ENCODE measurements at places on chromosomes 7 and 10.
A peak's percentile ranks its signal among the peaks of the same experiment; 100 is the strongest.

DNA sequence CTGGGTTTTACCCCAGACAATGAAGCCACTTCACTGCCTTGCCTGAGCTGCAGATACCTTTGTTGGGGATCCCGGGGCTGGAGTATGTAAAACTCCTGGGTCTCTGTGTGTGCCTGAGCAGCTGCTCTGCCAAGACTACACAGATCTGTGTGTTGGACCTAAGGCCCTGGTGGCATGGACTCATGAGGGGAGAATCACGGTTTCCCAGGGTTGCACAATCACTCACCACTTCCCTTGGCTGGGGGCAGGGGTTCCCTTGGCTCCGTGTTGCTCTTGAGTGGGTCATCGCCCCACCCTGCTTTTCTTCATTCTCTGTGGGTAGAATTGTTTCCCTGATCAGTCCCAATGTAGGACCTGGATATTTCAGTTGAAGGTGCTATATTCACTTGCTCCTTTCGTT is 13.9 kb upstream of the TBATA start:
- no peak for DNase-seq

DNA sequence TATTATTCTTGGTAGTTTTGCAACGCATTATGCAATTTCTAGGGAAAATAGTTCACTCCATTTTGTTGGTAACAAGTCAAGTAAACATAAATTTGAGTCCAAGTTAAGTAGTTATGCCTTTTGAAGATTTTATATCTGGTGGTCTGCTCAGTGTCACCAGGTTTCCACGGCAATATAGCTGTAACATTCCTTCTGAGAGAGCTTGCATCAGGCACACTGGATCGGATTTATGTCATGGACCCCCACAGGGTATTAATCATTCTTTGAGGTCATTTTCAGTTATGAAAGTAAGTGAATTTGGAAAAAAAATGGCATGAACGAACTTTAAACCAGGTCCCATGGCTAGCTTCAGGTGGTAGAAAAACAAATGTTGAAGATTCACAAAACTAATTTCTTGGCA is 136.3 kb downstream of the POLR1F start:
- DNase-seq: no peak

GRCh38 chr7:85774986-85775385 is 588.1 kb upstream of the SEMA3D start:
- no peak for DNase-seq

- DNase-seq: no peak
These were observed 249.9 kb upstream of the PLXNA4 start for GRCh38 chr7:132825932-132826835.

DNA sequence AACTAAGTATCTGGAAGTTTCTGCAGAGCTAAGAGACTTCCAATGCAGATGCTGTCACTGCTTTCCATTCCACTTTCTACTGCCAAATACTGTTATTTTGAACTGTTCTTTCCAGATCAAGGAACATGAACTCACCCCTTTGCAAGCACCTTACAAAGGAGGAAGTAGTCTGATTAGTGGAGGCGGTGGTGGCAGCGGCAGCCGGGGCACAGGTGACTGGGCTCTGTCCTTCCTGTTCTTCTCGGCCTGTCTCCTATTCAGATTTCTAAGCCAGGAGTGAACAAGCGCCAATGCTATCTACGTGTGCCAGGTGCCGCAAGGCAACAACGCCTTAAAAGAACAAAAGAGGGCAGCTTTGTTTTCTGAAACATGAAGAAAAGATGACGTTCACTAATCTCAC is 44.9 kb downstream of the BEND7 start:
- DNase-seq: no peak

DNA sequence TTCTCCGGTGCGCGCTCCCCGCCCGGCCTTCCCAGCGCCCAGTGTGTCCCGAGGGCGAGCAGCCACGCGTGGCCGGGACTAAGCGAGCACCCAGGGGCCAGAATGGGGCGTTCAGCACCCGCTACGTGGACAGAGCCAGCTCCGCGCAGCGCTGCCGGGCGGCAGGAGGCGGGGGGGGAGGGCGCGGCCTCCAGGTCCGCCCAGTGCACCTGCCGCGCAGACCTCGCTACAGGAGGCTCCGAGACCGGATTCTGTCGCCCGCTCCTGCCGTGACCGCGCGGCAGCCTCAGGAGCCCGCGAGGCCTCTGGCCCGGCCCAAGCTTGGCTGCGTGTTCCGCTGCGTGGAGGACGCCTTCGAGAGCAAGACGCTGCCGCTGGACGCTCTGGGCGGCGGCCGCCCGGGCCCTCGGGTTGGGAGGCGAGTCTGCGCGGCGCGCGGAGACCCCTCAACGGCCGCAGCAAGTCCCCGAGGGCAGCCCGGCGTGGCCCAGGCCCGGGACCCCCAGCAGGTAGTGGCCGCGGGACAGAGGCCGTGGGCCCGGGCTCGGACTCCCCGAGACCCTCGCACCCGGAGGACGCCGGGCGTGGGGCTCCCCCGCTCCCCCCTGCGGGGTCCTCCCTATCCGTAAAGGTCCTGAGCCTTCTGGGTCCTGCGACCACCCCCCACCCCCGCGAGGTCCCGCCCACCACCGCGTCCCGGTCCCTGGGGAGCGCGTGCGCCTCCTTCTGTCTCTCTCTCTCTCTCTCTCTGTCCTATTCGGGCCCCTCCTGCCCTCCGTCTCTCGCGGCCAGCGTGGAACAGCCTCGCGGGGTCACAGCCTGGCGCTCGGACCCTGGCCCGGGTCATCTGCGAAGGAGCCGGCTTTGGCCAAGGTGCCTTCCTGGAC is 904 bp upstream of the DPYSL4 start:
- DNase-seq: no peak

DNA sequence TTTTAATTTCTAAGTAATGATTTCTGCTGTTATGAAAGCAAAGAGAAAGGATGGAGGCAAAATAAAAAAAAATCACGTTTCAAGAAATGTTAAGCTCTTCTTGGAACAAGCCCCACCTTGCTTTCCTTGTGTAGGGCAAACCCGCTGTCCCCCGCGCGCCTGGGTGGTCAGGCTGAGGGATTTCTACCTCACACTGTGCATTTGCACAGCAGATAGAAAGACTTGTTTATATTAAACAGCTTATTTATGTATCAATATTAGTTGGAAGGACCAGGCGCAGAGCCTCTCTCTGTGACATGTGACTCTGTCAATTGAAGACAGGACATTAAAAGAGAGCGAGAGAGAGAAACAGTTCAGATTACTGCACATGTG is 2.4 kb downstream of the ADRB1 start:
- no peak for DNase-seq

GRCh38 chr7:11005202-11005601 is 31.5 kb downstream of the PHF14 start:
- no peak for DNase-seq

DNA sequence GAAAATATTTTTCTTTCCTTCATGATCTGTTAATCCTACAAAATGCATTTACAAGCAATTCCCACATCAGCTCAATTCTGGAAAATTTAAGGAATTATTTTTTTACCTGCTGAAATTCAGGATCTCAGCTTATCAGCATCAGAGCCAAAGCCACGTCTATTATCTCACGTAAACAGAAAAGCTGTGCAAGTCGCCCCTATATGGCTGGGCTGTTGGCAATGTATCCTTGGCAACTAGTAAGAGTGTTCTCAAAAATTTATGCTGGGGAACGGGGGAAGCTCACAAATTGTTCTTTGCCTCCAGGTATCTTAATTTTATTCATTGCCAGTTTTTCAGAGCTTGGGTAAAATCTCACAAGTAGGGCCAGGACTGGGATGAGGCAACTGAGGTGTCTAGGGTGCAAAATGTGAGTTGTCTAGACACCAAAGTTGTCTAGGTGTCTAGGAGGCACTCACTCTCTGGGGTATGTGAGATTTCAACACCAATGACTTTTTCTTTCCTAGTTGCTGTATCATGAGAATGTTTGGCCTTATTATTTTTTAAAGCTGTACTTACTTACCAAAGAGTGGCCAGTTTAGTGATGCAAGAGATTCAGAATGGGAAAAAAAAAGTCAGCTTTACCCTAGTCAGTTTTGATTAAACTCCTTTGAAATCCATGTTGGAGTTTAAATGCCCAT is 5.1 kb downstream of the GSTO2 start:
- DNase-seq: no peak

- DNase-seq: no peak
These were observed 43.8 kb downstream of the SH2D4B start for GRCh38 chr10:80581469-80581835.

DNA sequence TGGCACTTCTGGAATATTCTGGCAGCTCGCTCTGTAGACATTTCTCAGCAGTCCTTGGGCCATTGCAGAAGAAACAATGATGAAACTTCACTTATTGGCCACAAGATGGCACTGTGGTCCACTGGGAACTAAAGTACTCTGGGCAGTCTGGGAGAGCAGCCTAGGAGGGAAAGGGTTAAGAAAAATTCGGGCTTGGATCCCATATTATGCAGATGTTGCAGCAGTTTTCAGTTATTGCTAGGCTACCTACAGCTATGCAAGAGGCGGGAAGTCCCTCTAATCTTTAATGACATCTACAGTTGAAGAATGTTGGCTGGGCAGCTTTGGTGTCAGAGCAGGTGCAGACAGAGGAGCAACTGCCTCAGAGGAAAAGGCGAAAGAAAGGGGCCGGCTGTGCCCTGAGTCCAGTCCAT is 201.7 kb upstream of the PRSS58 start:
- peak; percentile 1 for DNase-seq

- no peak for DNase-seq
These were observed 220.0 kb upstream of the KCND2 start for GRCh38 chr7:120052884-120053382.

DNA sequence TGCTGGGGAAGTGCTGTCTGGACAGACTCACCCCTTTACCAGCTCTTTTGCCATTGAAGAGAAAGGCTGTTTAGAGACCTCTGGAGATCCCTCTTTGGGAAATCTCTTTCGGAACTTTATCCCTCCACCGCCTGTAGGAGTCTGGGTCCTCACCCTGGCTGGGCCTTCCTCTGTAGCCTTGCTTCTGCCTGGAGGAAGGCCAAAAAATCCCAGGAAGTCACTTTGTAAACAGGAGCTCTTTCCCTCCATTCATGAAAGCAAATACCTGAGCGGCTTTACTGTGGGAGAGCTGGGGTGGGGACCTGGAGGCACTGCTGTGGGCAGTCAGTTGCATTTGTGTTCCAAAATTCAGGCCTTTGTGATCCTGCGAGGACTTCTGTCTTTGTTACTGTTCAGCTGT is 126.2 kb downstream of the KLF6 start:
- no peak for DNase-seq

- no peak for DNase-seq
These were observed 580.2 kb downstream of the SUGCT start for GRCh38 chr7:40715053-40715430.

All from NCI-H510A treated with DMSO at 0.1 percent for 48 hours (cell line).